CD4-positive, alpha-beta memory T cell (primary cell): ENCODE measurements at places on chromosomes 1 and 21.
A peak's percentile ranks its signal among the peaks of the same experiment; 100 is the strongest.

GRCh38 chr1:110170766-110171733, 20.8 kb downstream of the SLC6A17 start:
- H3K4me1 ChIP-seq = no peaks in the 10 kb centered on the region
- H3K4me3 ChIP-seq = no peak overlapping the region
- H3K36me3 ChIP-seq = no peaks in the 10 kb centered on the region
- H3K27ac ChIP-seq = no peak overlapping the region

DNA sequence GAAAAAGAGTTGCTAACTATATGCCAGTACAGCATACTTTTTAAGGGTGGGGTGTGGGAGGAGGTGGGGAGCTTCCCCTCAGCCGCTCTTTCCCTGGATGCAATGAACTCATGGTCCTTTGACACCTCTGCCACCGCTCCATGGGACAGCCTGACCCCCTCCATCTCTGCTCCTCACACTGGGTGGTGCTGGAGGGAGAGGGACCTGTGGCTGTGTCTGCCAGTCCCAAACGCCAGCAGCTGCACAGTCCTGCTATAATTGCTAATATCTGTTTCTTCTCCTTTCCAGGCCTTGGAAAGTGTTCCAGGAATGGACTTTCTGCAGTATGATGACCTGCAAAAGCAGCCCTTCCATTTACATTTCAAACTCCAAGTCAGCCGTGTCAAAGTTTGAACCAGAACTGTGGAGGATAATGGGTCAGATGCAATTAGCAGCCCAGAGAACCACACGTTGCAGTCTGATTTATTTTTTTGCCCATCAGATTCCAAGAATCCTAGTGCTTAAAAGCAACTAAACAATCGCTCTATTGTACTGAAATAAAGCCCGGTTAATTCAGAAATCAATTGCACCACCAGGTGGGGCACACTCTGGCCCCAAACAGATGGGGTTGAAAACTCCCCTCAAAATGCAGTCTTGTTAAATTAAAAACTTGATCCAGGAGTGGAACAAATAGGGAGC, 160.7 kb upstream of the LMO4 start:
- no peak overlapping the region for H3K27ac ChIP-seq
- no peaks in the 10 kb centered on the region for H3K4me1 ChIP-seq
- DNase-seq = no peak
- H3K4me3 ChIP-seq = no peak overlapping the region
- peaks cover 3% of the 10 kb centered on the region for H3K27me3 ChIP-seq

GRCh38 chr21:44666401-44667320, at the start of gene KRTAP12-2:
KRTAP12-2 (minus strand) TSS chr21:44666927; CDS start chr21:44666886, 41 bp downstream.
- no peaks in the 10 kb centered on the region for H3K36me3 ChIP-seq
- H3K4me1 ChIP-seq = no peaks in the 10 kb centered on the region
- no peak for DNase-seq
- H3K27me3 ChIP-seq = no peaks in the 10 kb centered on the region
- no peak within 1 kb of the TSS for H3K27ac ChIP-seq

GRCh38 chr1:207698822-207699483, 52.9 kb upstream of the CD46 start:
- DNase-seq = peak; percentile 17
- no peak overlapping the region for H3K27ac ChIP-seq
- no peaks in the 10 kb centered on the region for H3K36me3 ChIP-seq
- H3K4me3 ChIP-seq = no peak overlapping the region
- no peaks in the 10 kb centered on the region for H3K27me3 ChIP-seq

GRCh38 chr1:31264790-31265386, 25.2 kb upstream of the NKAIN1 start:
- H3K4me3 ChIP-seq = no peak overlapping the region
- no peak overlapping the region for H3K27ac ChIP-seq
- H3K4me1 ChIP-seq = no peaks in the 10 kb centered on the region
- H3K27me3 ChIP-seq = no peaks in the 10 kb centered on the region

DNA sequence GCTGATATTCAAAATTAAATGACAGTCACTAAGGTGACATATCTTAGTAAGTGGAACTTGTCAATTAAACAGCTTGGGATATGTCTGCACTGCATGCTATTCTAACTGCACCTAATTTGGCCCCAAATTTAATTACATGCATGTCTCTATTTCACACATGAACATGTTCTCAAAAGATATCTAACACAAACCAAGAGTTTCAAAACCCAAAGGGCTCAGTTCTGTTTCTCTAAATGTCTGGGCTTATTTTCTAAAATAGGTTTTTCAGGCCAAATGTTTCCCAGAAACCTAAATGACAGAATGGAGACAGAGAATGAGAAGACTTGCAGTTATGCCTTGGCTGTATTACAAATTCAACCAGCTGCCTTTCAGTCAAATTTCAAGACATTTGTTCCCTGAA, 11.3 kb downstream of the RAB29 start:
- H3K27me3 ChIP-seq = no peaks in the 10 kb centered on the region
- H3K36me3 ChIP-seq = peaks cover 2% of the 10 kb centered on the region
- no peak overlapping the region for H3K27ac ChIP-seq

- no peaks in the 10 kb centered on the region for H3K36me3 ChIP-seq
- H3K4me3 ChIP-seq = no peak overlapping the region
- no peak overlapping the region for H3K27ac ChIP-seq
- no peaks in the 10 kb centered on the region for H3K27me3 ChIP-seq
- H3K4me1 ChIP-seq = no peaks in the 10 kb centered on the region
These were observed 355.1 kb downstream of the NPHP4 start for GRCh38 chr1:5637171-5637570.

DNA sequence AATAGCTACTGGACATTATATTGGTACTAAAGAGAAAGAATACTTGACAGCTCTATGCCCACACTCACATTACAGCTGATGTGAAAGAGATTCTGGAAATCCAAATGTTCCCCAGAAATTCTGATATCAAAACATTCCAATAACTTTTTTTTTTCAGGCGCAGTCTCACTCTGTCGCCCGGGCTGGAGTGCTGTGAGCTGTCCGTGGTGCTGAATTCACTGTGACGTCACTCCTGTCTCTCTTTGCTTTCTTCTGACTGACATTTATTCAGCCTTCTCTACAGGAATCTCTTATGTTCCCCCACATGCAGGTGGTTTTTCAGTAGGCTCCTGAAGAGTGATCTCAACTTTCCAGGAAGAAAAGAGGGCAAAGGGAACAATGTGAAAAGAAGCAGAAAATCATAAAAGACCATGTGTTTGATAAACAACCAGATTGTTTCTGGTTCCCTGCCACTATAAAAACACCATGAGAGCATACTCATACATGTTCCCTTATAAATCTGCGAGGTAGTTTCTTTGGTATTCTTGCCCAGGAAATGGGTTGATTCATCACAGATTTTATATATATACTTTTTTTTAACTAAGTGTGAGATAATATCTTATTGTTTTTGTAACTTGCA, 6.2 kb downstream of the S100A7A start:
- no peaks in the 10 kb centered on the region for H3K36me3 ChIP-seq
- no peaks in the 10 kb centered on the region for H3K4me1 ChIP-seq
- H3K27me3 ChIP-seq = no peaks in the 10 kb centered on the region
